ENCODE measurements at places on chromosomes 4 and X. TPM values are rescaled to one million over a fixed set of nuclear protein-coding genes. Genes with fewer than 3 reads are reported as not detected.

Gene WAS
- 0.09 TPM for polyA plus RNA-seq

- no peak for DNase-seq
Observed at GRCh38 chr4:98733601-98734000, 75.2 kb upstream of the TSPAN5 start.

DNA sequence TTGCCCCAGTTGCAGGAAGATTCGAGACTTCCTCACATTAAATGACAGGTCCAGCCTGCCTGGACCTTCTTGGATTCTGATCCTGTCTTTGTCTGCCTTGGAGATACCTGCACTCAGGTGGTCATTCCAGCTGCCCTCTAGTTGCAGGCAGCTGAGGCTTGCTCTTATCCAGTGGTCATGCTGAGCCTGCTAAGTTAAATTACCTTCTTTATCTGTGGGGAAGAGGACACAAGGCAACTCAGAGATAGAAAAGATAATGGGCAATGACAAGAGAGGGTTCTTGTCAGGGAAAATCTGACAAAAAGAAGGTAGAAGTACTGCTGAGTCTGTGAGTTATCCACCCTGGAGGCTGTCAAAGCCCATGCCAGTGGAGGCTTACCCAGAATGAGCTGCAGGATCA lies 401.4 kb downstream of the MID1IP1 start:
- no peak for DNase-seq

DNA sequence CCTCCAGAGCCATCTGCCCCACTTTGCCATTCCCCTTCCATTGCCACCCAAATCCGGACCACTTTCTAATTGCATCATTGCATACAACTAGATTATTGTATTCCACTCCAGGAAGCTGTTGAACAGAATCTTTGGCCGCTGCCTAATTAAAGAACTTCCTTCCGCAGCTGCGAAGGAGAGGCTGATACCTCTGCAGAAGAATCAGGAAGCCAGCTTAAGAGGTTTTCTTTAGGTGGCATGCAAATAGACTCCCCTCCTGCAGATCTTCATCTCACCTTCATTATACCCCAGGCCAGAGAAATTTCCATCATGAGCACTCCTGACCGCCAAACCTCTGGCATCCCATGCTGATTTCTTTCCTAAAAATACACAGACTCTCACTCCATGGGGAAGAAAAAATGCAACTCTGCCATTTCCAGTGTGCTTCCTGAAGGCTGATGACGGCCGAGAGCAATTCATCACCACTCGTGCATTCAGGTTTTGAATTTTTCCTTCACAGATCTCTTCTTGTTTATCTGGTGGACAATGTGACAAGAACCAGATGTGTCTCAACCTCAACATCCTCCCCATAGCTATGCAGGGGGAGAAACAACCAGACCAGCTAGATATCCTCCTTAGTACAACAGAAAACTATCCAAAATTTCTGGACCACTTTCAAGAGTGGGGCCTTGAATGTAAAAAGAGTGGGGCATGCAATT lies 31.2 kb downstream of the LGI2 start:
- DNase-seq, result no peak

GRCh38 chr4:54225598-54226403 lies 3.3 kb upstream of the PDGFRA start:
- DNase-seq, result no peak

GRCh38 chr4:58590722-58591121 lies 1480.5 kb upstream of the IGFBP7 start:
- no peak for DNase-seq
